ENCODE measurements at places on chromosomes 6 and 20. TPM values are rescaled to one million over a fixed set of nuclear protein-coding genes. Genes with fewer than 3 reads are reported as not detected.

The DEFB124 gene
- total RNA-seq: not detected

The DEFB132 gene
- not detected for total RNA-seq

The RNF144B gene
- total RNA-seq: 0.28 TPM

The GNMT gene
- total RNA-seq: not detected

The TGM2 gene
- 241 TPM for total RNA-seq

The ZSCAN23 gene
- total RNA-seq: 4.4 TPM

The SEMG1 gene
- total RNA-seq: not detected

The HCK gene
- total RNA-seq: not detected

The ZNF831 gene
- total RNA-seq: not detected

The RIMS4 gene
- under 0.01 TPM for total RNA-seq

The ID4 gene
- 10.2 TPM for total RNA-seq

The EYA2 gene
- total RNA-seq: 0.14 TPM

The PCMT1 gene
- total RNA-seq: 74.7 TPM

The FAM217A gene
- not detected for total RNA-seq

The LKAAEAR1 gene
- not detected for total RNA-seq

The CST5 gene
- total RNA-seq: not detected
